T-helper 22 cell (primary cell): ENCODE measurements at places on chromosomes 5 and 9.

GRCh38 chr5:18111906-18112465 lies 477.7 kb downstream of the TAF11L14 start:
- no peak for DNase-seq

- no peak for DNase-seq
Observed at GRCh38 chr5:10867389-10868303, 106.6 kb upstream of the DAP start.

DNA sequence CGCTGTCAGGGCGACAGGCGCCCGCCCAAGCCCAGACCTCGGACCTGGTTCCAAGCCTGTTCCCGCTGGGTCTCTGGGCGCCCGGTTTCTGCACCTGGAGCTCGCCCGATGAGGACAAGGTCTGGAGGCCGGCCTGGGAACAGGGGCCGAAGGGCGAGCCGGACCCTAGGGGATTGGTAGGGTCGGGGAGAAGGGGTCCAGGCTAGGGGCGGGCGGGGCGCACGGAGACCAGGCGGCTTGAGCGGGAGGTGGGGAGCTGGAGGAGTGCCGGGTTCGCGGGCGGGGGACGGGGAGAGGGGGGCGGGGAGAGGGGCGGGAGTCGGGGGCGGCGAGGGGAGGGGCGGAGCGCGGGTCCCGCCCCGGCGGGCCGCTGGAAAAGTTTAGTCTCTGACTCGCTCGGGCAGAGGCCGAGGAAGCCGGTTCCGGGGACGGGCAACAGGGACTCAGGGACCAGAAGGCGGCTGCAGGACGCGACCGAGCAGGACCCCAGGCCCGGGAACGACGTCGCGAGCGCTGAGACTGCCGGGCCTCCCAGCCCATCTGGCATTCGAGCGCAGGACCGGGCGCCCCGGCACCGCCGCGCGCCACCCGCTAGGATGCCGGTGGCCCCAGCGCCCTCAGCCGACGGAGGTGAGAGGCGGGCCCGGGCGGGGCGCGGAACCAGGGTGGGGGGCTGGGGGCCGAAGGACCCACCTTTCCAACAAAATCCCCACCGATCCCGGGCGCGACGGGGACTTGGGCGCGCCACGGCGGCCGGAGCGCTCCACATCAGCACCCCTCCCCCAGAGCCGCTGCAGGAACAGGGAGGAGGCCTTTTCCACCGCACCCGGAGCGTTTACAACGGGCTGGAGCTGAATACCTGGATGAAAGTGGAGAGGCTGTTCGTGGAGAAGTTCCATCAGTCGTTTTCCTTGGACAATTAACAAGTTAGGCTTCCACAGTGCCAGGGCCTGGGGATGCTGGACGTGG lies at the start of gene S1PR3:
Gene S1PR3 (plus strand): TSS at position 403 of the 969 bp plus-strand sequence. CDS start 9,733 bp downstream, outside the sequence.
- no peak for DNase-seq

DNA sequence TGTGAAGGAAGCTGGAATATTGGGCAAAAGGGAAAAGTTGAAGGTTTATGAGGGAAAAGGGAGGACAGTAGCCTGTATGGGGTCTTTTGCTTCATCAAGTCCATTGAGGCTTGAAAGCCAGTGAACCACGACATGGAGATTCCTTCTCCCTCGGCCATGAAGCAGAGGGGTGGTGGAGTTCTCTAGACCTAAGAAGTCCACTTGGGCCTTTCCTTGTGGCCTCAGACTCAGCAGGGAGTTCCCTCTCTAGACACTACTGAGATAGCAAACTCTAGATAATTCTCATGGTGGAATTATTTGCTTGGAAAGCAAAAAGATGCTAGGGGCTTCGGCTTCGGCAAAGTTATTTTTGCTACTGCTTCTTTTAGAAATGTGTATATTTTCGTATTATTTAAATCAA lies 78.5 kb downstream of the FOXD1 start:
- no peak for DNase-seq

- DNase-seq, result no peak
Observed at GRCh38 chr5:109865637-109866036, 175.9 kb downstream of the MAN2A1 start.

DNA sequence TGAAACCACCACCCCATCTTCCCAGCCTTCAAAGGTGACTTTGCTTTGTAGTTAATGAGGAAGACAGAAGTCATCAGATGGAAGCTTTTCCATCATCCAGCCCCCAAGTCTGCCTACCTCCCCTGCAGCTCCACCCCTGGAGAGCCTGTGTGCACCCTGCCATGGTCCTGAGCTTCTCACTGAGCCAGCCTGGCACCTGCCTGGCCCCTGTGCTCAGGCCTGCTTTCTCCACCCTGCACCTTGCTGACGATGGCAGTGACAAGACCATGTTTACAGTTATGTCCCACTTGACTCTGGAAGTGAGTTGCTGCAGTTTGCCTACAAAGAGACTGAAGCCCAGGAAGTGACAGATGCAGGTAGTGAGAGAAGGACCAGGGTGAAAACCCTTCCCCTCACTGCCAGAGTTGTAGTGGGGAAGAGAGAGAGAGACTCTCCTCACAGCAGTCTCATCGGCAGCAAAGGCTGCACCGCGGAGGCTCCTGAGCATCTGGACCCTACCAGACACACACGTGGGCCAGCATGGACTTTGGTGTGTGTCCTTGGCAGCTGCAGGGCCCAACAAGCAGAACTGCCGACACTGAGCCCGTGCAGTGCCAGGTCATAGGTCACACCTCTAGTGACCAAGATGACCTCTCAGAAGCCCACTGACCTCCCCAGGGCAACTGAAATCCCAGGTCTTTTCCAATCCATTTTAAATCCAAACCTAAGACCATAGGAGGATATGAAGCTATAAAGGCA lies 107.1 kb downstream of the CACNA1B start:
- DNase-seq, result no peak

GRCh38 chr9:19493174-19493811 lies 84.5 kb downstream of the ACER2 start:
- no peak for DNase-seq
